ENCODE measurements at places on chromosomes 5 and 9.

GRCh38 chr5:157126-157715 is 34.1 kb upstream of the LRRC14B start:
- DNase-seq: no peak

- DNase-seq: no peak
Observed at GRCh38 chr5:149886692-149887470, 57.7 kb downstream of the PDE6A start.

DNA sequence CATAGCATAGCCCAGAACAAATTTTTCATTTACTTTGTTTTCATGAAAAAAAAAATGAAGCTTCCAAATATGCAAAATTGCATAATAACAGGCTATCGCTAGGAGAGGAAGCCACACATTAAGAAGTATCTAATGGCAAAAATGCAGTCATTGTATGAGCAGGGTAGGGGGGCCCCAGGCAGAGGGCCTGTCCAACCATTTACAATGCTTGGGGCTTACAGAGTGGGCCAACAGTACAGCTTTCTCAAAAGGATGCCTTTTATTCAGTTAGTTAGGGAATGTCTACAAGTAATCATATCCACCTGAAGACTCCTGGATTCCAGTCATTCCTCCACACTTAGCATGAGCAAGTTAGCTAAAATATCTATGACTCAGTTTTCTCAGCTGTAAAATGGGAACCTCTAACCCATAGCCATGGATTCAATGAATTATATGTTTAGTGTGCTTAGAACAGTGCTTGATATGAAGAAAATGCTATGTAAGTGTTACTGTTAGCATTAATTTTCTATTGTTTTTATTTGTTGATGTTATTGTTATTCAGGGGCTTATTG is 117.7 kb downstream of the GAS1 start:
- no peak for DNase-seq

- no peak for DNase-seq
Observed at GRCh38 chr9:137461663-137462395, 2.7 kb upstream of the NSMF start.

DNA sequence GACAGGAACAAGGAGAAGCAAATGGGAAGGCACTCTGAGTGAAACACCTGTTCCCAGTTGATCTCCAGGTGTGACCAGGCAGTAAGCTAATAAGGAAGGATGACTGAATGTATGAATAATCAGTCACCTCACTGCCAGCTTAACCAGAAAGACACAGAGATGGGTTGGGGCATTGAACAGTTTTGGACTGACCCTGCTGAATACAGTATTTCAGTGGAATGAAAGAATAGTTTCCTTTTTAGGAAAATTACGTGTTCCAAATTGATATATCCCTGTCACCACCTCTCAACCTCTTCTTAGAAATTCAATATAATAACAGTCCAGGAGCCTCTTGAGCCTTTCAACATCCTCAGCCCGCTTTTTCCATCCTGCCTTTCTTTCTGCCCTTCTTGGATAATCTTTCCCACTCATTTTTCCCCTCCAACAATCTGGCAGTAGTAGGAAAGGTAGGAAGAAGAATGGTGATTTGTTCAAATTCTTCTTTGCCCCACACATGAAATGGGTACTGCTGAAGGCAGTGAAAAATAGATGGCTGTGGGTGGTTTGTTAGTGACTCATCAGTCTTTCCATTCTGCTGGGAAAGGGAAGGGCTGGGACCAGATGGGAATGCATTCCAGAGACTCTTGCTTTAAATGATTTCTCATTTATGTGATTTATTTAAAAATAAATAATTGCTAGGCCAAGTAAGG is 117.9 kb downstream of the ZSWIM6 start:
- no peak for DNase-seq

- DNase-seq: no peak
Observed at GRCh38 chr5:10699281-10699874, 61.7 kb downstream of the DAP start.

DNA sequence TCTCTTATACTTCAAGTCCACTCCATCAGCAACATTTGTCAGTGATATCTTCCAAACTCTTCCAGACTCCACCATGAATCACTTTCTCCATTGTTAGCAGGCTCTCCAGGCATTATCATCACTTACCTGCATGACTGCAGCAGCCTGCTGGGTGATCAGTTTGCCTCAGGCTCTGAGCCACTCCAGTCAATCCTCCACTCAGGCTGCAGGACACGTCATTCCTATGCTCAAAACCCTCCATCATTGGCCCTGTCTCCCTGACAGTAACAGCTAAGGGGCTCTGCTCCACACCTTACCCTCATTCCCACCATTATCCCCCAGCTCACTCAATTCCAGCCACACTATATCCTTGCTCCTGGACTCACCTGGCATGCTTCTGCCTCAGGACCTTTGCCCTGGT is 10.7 kb downstream of the DIRAS2 start:
- DNase-seq: no peak

GRCh38 chr5:125778791-125779190 is 644.4 kb upstream of the GRAMD2B start:
- DNase-seq: no peak

GRCh38 chr5:28542987-28543386 is 1504.6 kb upstream of the CDH9 start:
- DNase-seq: no peak

DNA sequence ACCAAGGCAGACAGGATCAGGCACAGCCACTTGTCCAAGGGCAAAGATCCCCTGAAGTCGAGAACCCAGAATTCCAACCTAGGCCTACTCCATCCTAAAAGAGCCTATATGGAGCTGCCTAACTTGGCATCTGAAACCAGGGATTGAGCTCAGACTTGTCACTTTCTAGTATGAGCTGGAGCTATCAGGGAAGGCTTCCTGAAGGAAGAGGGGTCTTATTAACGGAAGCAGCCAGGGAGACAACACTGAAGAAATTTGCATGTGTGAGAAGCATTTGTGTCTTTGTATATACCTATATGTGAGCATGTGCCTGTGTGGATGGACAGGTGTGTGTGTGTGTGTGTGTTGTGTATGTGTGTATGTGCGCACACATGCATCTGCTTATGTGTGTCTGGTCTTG is 4.7 kb upstream of the AQP7 start:
- no peak for DNase-seq

DNA sequence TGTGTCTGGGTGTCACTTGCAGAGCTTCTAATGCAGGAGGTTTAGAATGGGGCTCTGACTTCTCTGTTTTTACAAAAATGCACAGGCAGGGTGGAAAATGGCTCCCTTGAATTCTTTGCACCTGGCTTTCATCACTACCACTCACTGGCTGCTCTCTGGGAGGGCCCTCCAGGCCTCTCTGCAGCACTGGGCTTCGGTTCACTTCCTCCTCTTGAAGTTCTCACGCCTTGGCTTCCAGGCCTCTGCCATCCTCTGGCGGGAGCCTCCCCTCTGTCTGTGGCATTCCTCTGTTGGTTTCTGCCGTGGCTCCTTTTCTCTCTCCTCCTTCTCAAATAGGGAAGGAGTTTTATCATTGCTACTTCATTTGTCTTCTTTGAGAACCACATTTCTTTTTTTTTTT is 2.8 kb upstream of the PRLR start:
- DNase-seq: no peak

- no peak for DNase-seq
Observed at GRCh38 chr5:65765582-65765981, 43.6 kb downstream of the NLN start.

DNA sequence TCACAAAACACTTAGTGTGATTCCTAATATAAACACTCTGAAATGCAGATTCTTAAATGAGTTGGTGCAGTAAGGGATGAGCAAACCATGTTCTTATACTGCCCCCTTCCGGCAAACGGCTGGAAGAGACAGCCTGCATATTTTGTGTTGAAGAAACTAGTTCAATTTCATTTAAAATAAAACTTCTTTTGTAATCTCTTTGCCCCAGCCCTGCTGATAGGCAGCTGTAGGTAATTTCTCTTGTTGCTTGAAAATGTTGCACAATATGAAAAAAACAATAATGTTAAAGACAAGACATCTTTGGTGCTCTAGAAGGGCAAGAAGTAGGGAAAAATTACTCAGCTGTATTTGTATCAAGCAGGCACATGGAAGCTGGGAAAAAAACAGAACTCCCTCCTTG is 89.7 kb upstream of the CCNG1 start:
- no peak for DNase-seq

- peak; percentile 95 for DNase-seq
Observed at GRCh38 chr9:4297151-4297785, 2.6 kb downstream of the GLIS3 start.

- DNase-seq: no peak
Observed at GRCh38 chr5:33563530-33563929, 122.8 kb downstream of the TARS1 start.

DNA sequence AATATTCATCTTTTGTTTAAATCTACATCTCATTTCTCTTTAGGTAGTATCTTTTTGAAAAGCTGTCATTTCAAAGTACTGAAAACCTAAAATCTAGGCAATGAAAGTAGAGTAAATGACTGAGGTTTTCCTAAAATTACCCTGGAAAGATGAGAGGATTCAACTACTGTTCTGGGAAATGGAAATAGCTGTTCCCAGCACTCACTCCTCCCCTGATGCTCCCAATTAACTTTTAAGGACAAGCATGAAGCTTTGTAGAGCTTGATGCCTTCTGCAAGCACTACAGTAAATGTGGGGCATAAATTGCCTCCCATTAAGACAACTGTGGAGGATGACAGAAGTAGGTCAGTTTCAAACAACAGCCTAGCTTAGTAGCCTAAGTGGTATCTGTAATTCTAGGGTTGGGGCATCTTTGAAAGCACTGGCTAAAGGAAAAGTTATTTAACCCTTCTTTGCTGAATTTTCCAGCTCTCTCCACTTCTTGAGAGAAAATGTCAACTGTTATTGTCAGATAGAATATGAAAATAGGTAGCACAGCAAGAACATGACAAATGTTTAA is 100.2 kb upstream of the GNA14 start:
- no peak for DNase-seq

DNA sequence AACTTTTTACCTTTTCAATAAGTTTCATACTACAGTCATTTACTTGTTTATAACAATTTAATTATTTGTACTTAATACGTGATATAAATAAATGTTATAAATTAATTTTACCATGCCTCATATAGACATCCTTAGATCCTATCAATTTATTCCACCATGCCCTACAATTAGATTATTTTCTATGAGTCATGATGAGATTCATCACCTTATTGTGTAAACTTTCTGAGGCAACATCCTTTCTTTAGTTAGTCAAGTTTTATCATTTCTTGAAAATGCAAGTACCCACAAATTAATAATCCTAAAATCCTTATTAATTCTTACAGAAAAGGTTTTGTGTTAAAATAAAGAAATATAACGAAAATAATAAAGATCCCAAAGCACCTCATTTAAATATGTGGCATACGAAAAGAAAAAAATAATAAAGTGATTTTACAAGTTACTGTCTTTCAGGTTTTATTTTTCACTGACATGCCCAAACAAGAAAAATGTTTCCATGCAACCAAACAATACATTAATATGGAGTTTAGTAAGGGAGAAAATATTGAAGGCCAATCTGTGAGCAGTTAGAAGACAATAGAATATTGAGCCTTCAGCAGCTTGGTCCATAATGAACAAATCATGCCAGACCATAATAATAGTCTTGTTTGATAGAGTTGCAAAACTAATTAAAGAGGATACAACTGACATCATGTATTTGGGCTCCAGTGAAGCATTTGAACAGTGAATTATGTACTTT is 188.7 kb upstream of the MRPS30 start:
- DNase-seq: no peak

DNA sequence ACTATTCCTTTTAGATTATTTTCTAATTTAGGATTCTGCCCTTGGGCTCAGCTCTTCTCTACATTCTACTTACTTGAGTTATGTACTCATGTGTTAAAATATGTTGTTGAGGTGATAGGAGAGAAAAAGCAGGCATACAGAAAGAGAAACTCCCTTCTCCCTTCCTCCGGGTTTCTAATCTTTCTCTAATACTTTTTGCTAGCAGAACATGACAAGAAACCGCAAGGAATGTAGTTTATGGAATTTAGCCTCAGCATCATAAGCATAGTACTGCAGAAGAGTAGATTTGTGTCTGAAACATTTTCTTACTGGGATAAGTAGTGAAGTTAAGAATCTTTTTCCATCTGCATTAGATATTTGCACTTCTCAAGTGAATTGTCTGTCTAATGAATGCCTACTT is 139.5 kb upstream of the CYLC2 start:
- DNase-seq: no peak
